ENCODE measurements at places on chromosomes 1 and 21.

- peak; percentile 58 for DNase-seq
Measured at GRCh38 chr1:26317612-26318337, at the start of gene CD52. Gene CD52 (plus strand): TSS chr1:26317958. CDS start chr1:26318018, 60 bp downstream.

DNA sequence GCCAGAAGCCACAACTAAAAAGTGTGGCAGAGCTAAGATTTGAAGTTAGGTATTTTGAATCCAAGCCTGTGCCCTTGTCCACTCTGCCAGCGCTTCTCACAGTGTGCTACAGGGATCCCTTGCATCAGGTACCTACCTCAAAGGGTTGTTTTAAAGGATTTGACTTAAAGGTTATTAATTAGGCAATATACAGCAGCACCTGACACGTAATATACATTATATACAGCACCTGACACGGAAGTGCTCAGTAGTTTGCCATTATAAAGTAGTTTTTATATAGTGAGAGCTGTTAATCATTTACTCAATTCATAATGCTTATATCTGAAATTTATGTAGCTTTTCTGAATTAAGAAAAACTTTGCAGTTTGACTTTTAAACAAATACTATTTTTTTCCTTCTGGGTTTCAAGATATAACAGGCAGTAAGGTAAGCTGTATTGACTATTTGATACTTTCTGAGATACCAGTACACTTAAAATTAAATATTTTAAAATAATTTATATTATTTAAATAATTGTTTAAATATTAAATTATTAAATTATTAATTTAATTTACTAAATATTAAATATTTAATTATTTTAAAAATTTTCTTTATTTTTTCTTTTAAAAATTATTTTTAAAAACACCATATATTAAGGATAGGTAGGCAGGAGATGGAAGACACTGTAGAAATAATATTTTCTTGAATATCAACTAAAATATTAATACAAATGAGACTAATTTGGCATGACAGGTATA is 33.3 kb downstream of the TSNAX start:
- no peak for DNase-seq

DNA sequence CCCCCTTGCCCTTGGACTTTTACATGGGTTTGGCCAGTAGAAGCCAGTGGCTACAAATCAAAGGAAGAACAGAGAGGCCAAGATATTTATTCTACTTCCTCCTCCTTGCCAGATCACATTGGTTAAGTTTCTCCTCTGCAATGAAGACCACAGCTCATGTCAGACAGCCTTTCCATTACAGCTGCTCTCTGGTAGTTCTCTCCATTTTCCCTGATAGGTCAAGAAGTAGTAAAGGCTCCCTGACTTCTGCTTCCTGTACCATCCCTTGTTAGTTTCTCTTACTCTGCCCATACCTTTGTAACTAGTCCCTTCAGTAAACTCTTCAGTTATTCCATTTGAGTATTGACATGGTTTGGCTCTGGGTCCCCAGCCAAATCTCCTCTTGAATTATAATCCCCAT is 27.8 kb downstream of the NME7 start:
- no peak for DNase-seq

- DNase-seq: no peak
Measured at GRCh38 chr1:200162258-200162657, 134.7 kb downstream of the NR5A2 start.

DNA sequence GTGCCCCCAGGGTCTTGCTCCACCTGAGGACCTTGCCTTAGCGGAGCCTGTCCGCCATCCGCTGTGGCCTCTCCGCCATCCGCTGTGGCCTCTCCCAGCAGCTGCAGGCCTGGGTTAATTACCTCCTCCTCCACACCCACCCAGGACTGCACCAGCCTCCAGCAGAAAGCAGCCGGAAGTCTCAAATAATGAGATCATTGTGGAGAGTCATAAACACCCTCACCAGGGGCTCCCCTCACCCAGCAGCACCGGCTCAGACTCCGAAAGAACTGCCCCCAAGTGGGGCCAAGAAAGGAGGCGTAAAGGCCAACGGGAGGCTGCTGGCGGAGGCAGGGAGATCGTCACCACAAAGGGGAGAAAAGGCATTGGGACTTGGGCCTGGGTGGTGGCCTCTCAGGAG is 10.7 kb upstream of the GPR153 start:
- DNase-seq: no peak

- no peak for DNase-seq
Measured at GRCh38 chr1:220224033-220224432, 48.2 kb downstream of the RAB3GAP2 start.

- DNase-seq: no peak
Measured at GRCh38 chr21:16865632-16866031, 647.2 kb upstream of the CXADR start.

DNA sequence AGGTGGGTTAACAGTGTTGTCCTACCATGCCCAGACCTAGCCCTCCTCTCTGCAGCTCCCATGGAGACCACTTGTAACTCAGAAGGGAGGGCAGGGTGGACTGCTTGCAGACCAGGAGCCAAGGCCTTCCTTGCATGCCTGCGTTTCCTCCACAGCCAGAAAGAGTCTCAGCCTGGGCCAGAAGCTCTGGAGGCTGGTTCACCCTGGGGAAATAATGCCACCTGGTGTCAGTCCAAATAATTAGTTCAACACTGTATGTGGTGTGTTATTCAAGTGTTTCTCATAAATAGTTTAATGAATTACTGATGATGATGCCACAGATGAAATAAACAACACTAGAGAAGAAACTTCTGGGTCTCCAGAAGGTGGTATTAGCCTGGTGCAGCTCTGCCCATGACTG is 16.9 kb upstream of the VANGL1 start:
- DNase-seq: no peak

DNA sequence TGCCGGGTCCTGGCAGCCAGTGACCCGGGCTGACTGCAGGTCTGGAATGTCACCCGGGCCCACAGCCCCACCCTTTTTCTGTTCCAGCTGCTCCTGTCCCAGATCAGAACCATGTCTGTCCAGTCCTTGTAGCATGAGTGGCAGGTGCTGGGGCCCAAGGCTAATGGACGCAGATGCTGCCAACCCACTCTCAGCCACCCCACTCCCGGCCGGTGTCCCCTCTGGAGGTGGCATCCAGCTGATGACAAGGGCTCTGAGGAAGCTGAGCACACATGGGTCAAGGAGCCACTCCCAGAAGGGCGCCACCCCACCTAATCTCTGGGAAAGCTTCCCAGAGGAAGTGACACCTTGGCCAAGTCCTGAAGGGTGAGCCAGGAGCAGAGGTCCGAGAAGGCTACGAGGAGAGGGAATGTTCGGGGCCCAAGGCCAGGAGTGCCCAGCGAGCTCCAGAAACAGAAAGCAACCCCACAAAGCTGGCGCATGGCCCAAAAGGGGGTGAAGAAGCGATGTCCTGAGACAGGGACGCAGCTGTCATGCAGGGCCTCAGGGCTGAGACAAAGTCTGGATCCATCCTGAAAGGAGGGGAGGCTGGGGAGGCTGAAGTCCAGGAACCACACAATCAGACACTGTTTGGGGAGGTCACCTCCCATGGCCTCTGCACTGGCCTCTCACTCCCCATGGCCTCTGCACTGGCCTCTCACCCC is 39.5 kb downstream of the ACOT7 start:
- DNase-seq: no peak

- no peak for DNase-seq
Measured at GRCh38 chr1:152968248-152968647, 2.2 kb upstream of the SPRR4 start.

DNA sequence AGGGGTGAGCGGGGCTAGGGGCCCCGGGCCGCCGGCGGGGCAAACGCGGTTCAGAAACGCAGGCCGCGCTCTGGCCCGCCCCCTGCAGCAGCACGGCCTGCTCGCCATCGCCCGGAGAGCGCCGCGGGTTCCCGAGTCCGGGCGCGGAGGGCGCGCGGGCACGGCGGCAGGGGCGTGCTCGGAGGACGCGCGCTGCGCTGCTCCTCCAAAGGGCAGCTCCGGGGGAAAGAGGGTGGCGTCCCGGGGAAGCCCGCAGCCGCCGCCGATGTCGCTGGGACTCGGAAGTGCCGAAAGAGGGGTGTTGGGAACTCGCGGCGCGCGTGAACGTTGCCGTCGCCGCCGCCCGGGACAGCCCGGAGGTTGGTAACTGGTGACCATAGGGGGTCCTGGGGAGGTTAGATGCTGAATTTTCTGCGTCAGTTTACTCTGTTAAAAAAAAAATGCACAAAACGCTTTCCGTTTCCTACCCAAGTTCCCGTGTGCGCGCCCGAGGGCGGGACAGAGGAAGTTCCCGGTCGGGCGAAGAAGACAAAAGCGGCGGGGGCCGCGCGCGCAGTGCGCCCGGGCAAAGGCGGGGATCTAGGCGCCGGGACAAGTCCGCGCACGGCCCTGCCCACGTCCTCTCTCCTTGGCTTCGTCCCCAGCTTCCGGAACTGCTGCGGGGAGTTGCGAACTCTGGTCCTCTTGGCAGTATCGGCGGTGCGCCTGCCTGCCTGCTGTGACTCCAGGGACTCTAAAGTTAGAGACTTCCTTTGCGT is at the start of gene HHAT:
Gene HHAT, plus strand, starts transcription at position 157 of the 758 bp plus-strand sequence. CDS start 20,074 bp downstream, outside the sequence.
- peak; percentile 70 for DNase-seq

DNA sequence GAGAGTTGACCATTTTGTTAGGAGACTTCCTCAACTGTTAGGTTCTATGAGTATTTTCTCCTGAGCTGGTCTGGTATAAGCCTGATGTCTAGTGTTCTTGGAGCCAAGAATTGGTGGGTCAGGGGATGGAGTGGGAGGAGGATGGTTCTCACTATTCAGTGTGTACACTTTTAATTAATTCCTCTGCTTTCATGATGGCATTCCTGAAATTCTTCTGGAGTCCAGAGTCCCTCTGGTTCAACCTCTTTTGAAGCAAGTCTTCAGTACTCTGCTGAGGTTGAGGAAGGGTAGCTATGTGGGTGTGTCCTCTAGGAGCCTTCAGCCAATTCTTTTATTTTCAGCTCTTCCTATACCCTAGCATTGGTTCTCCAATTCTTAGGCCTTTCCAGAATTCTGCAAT is 149.1 kb downstream of the DNM3 start:
- no peak for DNase-seq

DNA sequence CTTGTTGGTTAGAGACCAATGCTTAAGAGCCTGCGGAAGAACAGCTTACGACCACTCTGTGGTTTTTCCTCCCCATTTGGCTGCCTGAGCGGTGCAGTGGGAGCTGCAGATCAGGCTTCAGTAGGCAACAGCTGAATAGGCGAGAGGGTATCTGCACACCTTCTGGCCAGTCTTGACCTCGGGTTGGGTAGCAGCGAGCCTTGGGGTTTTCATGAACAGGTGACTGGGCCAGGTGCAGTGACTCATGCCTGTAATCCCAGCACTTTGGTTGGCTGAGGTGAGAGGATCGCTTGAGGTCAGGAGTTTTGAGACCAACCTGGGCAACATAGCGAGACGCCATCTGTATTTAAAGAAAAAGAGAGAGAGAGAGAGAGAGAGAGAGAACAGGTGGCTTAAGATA is 41.0 kb downstream of the NENF start:
- DNase-seq: no peak

- no peak for DNase-seq
Measured at GRCh38 chr1:25134801-25135461, 97.4 kb downstream of the SYF2 start.

DNA sequence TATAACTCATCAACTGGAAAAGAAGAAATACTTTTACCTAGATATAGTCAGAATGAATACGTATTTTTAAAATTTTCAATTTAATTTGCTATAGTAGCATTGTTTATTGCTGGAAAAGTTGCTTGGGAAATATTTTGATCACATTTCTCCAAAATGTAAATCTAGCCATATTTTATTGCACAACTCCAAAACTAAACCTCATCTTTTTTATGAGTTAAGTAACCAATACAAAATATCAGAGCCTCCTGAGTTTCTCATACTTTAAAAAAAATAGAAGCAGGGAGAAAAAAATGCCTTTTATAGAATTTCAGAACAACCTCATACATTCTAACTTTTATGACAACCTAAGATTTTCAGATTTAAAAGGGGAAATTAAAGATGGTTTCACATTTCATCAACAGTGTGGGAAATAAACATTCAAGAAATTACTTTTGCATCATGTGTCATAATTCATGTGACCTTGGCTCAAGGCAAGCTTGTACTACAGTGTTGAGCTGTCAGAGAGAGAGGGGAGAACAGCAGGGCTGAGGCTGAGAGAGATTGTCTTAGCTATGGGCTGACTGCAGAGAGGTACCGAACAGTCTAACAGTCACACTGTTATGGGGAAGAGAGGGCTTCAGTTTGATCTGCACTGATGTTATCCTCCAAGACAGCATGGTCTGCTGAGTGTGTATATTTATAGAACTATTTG is 519.0 kb downstream of the LTN1 start:
- DNase-seq: no peak

DNA sequence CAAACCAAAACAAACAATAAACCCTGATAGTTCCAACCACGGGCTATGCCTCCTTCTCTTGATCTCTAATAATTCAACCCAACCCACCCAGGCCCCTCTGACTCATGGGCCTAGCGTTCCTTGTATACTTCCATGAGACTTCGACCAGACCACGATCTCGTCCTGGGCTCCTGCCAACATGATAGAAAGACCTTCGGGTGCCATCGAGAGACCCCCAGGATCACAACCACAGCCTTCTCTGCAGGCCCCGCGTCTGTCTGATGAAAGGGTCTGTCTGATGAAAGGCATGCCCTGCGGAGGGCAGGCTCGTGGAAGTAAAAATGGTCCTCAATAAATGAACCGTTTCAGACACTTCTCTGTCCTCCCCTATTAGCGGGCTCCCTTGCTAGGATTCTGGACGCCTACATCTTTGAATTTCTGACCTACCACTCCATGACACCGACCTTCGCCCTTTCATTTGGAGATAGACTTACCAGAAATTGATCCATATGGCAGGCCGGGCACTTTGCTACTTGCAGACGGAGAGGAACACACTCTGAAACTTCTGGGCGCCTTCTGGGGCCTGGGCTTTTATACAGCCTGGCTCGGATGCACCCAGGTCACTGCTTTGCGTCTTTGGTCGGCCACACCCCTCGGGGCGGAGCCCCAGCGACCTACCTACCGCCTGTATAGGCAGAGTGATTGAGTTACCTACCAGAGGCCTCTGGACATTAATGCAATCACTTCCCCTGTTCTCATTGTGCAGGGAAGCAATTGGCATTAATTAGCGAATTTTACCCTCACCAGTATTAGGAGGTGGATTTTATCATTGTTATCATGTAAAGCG is 5.3 kb upstream of the KLF18 start:
- DNase-seq: no peak

- no peak for DNase-seq
Measured at GRCh38 chr21:42289926-42290325, 25.3 kb downstream of the TFF3 start.

DNA sequence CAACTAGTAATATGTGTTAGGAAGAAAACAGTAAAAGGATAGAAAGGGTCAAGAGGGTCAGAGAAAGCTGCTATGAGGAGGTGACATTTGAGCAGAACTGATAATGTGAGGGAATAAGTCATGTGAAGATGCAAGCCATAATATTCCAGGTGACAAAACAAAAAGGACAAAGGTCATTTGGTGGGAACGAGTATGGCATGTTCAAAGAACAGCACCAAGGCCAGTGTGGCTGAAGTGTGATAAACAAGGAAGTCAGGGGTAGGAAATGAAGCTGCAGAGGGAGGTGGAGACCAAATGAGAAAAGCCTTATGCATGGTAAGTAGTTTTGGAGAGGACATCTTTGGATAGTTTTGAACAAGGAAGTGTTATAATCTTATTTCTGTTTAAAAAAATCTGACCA is 46.7 kb downstream of the LPGAT1 start:
- no peak for DNase-seq

- no peak for DNase-seq
Measured at GRCh38 chr1:230066031-230066430, 1.0 kb upstream of the GALNT2 start.

GRCh38 chr1:231162297-231162969 is 575 bp downstream of the TRIM67 start:
- DNase-seq: peak; percentile 44

All from hematopoietic multipotent progenitor cell (in vitro differentiated cells).